ENCODE measurements at places on chromosomes 2 and 18.

GRCh38 chr18:38698088-38698487 is 1132.5 kb upstream of the CELF4 start:
- DNase-seq, result no peak

GRCh38 chr2:143355870-143356269 is 226.7 kb downstream of the ARHGAP15 start:
- DNase-seq, result no peak

GRCh38 chr2:18980104-18980785 is 378.2 kb downstream of the OSR1 start:
- no peak for DNase-seq

DNA sequence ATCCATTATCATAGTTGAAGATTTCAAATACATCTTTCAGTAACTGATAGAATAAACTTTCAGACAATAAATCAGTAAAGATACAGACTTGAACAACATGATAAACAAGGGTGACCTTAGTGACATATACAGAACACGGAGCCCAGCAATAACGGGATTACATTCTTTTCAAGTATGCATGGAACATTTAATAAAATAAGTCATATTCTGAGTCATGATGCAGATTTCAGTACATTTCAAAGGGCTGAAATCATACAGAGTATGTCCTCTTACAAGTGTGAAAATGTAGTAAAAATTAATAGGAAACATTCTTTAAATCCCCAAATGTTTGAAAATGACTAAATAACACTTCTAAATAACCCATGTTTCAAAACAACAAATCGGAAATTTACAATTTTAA is 17.2 kb upstream of the KLHL29 start:
- no peak for DNase-seq

GRCh38 chr2:53445383-53446070 is 322.1 kb upstream of the CHAC2 start:
- no peak for DNase-seq

GRCh38 chr2:105243961-105244360 is 2.4 kb downstream of the GPR45 start:
- no peak for DNase-seq

- no peak for DNase-seq
These were observed 294.9 kb upstream of the CYRIA start for GRCh38 chr2:16960579-16960978.

GRCh38 chr2:54416938-54417337 is 39.2 kb upstream of the SPTBN1 start:
- no peak for DNase-seq

GRCh38 chr2:211802666-211803065 is 735.9 kb downstream of the ERBB4 start:
- DNase-seq, result no peak

DNA sequence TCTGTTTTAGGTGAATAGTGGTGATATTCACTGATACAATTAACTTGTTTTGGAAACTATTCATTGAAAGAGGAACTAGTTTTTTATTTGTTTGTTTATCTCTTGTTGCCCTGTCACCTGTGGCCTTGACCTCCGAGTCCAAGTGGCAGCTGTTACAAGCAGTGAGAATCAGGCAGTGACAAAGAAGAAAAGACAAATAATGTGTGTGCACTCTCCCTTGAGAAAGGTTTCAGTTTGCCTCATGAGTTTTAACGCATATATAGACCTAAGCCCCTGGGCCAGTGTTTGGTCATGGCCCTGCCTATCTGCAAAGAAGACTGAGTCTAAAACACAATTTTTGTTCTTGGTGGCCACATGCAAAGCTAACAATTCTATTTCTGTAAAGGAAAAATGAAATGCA is 15.3 kb downstream of the KYNU start:
- no peak for DNase-seq

GRCh38 chr18:23662309-23663263 is at the start of gene ANKRD29:
Gene ANKRD29 (minus strand): TSS chr18:23662911. CDS start chr18:23662730, 181 bp downstream.
- no peak for DNase-seq

- DNase-seq, result no peak
These were observed 29.0 kb downstream of the LPIN1 start for GRCh38 chr2:11775384-11775783.

GRCh38 chr18:53799134-53799533 is 425.3 kb downstream of the MBD2 start:
- DNase-seq, result no peak

DNA sequence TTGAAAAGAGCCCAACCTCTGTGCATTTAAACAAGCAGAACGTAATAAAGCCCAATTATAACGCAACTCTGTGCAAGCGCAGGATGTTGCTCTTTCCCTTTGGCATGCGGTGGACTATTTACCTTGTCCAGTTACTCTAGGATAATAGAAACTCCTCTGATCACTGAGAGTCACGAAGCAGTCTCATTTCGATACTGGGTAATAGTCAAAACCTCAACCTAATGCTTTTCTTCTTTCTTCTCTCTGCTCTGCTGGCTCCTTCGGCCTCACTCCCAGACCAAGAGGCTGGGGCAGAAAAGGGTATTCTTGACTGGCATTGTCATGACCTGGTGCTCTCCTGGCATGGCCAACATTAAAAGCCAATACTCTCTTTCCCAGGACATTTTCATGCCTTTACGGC is 89.7 kb upstream of the GCFC2 start:
- DNase-seq, result no peak

GRCh38 chr2:10926191-10926820 is 14.6 kb downstream of the KCNF1 start:
- no peak for DNase-seq

DNA sequence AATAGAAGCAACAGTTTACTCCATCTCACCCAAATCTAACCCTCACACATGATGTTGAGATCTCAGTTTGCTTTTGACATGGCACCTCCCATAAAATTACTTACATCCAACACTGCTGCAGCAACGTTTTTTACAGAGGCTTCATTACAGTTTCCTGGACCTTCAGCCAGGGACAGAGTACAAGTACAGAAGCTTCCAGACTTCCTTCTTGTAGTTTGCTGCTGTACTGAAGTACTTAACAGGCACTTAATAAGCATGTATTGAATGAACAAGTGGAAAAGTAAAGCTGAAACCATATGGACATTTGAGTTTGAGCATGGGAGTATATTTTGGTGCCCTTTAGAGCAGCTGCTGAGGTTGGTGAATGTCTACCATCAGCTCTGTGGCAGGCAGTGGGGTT is 514.2 kb downstream of the PTPRM start:
- DNase-seq, result no peak

GRCh38 chr2:1350111-1350510 is 63.2 kb upstream of the TPO start:
- DNase-seq, result no peak

DNA sequence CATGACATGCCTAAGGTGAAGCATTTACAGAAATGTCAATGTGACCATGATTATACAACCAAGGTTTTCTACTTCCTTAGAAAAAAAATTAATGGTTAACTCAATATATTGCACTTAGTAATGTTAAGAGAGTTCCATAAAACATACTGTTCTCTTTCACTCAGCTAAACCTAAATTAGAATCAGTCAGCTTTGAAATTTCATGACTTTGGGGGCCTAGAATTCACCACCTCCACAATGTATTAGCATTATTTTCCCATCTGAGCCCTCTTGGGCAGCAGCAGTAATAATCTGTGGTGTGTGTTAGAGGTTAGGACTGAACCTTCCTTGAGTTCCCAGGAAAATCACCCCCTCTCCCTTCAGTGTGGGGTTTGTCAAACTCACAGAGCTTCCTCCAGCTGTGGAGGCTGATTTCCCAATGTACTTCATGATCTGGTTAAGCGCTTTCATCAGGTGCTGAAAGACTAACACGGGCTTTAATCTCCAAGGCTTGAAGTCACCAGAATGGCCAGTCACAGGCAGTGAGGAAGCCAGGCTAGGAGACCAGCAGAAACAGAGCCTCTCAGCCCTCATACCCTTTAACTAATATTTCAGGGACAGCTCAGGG is 7.1 kb upstream of the UPP2 start:
- no peak for DNase-seq

- DNase-seq, result no peak
These were observed 8.7 kb upstream of the ACSL3 start for GRCh38 chr2:222851956-222852617.

- DNase-seq, result no peak
These were observed 315.9 kb upstream of the ZEB2 start for GRCh38 chr2:144835634-144836350.

DNA sequence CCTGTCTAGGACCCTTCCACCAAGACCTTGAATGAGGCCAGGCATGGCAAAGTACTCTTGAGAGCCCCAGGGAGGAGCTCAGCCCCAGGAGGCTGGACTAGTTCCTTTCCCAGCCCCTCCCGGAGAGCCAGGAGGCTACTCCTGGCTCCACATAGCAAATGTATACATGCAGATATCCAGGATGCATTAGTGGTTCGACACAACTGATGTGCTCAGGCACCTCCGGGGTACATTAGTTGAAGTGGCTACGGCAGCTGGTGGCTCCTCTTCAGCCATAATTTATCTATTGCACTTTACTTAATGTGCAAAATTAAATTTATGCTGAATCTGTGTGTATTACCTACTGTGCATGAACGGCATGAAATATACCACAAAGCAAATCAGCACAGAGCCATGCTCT is 182.8 kb upstream of the MEIS1 start:
- no peak for DNase-seq

DNA sequence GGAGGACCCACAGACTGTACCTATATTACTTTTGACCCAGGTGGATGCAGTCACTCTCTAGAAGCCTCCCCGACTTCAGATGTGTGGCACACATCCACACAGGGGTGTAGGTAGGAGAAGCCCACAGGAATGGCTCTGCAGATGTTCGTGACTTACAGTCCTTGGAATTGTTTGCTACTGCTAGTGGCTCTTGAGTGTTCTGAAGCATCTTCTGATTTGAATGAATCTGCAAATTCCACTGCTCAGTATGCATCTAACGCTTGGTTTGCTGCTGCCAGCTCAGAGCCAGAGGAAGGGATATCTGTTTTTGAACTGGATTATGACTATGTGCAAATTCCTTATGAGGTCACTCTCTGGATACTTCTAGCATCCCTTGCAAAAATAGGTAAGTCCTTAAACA is 605 bp downstream of the SLC9A4 start:
- DNase-seq, result no peak

GRCh38 chr2:161418715-161419637 is 2.9 kb downstream of the TBR1 start:
- DNase-seq, result no peak

DNA sequence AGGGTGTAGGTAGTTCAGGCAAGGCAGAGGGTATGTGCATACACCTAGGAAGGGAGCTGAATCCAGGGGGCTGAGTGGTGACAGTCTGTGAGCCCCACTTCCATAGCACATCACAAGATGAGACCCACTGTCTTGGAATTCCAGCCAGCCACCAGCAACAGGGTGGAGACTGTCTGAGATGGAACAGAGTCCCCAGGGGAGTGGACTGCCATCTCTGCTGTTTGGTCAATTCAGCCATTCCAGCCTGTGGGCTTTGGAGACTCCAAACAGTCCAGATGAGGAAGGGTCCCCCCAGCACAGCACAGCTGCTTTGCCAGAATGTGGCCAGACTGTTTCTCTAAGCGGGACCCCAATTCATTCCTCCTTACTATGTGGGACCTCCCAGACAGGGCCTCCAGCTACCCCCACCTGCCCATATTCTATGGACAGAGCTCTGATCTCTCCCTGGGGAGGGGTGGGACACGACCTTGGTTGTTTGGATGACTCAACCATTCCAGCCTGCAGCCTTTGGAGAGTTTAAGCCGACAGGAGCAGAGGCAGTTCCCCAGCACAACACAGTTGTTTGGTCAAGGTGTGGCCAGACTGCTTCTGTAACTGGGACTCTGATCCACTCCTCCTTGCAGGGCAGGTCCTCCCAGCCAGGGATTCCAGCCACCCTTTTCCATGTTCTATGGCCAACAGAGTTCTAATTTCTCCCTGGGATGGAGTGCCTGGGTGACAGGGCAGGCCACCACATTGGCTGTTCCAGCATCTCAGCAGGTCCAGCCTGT is 178.0 kb downstream of the RND3 start:
- DNase-seq, result no peak

GRCh38 chr2:86238354-86238753 is 39.1 kb downstream of the MRPL35 start:
- no peak for DNase-seq

DNA sequence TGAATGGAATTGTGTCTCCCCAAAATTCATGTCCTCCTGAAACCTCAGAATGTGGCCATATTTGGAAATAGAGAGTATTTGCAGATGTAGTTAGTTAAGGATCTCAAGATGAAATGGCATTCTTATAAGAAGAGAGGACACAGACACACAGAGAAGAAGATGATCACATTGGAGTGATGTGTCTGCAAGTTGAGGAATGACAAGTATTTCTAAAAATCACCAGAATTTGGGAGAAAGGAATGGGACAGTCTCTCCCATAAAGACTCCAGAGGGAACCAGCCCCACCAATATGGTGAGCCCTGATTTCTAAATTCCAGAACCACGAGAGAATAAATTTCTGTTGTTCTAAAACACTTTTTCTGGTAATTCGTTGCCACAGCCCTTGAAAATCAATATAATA is 166.3 kb downstream of the C1D start:
- DNase-seq, result no peak

GRCh38 chr18:28095041-28095440 is 81.9 kb downstream of the CDH2 start:
- DNase-seq, result no peak

DNA sequence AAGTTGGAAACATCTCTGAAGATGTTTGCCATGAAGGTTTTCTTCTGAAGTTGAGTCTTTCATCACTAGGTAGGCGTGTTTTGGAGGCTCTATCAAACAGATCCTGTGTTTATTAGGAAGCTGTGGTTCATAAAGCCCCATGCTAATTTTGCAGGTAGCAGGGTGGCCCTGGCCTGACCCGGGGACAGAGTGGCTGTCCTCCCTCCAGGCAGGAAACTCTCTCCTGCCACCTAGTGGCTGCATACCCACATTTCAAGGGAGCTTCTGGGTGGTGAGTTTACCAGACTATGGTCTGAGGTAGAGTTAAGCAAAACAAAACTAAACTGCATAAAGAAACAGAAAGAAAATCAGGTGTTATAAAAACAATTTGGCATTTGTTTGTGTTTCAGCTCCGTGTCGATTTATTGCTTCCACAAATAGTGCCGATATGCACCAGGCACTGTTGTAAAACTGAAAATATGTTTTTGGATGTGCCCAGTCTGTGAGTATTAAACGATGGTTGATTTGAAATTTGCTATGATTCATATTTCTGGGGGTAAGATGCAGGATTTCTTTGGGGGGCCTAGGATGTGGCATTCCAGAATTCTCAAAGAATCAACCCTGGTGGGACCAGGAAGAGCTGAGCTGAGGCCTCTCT is 26.0 kb upstream of the IL37 start:
- DNase-seq, result peak; percentile 66

DNA sequence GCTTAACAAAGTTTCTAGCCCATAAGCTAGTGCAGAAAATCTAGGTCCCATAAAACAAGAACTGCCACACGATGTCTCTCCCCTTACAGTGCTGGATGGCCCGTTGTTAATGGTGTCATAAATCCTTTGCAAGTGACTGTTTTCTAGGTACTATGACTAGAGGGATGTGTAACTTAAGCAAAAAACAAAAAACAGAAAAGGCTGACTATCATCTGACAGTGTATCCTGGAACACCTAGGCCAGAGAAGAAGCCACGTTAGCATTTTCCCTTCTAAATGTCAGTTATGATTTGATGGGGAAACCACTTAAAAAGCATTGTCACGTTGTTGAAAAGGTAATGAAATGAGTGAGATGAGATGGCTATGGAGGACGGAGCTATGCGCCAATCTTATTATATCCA is 2.4 kb downstream of the CASP8 start:
- DNase-seq, result no peak
